ENCODE measurements at places on chromosomes 1 and 21.

- DNase-seq = no peak
These were observed 73.7 kb upstream of the MARK1 start for GRCh38 chr1:220454155-220454777.

GRCh38 chr21:41387042-41387819 is 25.4 kb downstream of the MX2 start:
- no peak for DNase-seq

DNA sequence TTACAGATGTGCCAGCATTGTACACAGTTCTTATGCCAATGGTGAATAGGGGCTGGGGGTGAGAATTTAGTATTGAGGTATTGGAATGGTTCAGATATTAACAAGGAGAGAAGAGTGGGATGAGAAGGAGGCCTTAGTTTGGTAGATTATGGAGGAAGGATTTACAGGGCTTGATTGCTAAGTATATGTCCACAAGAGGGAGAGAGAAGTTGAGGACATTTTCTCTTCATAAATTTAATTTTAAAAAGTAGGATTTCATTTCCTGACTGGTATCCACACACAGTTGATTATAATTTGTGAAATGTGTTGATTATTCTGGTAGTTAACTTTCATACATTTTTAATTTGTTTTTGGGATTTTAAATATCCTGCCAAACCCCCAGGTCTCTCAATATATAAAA is 213.0 kb downstream of the ADGRL2 start:
- no peak for DNase-seq

GRCh38 chr1:244969355-244970235 is 105.3 kb upstream of the HNRNPU start:
- DNase-seq = peak; percentile 35

- no peak for DNase-seq
These were observed 89.2 kb downstream of the SLC35F3 start for GRCh38 chr1:233993651-233994050.

DNA sequence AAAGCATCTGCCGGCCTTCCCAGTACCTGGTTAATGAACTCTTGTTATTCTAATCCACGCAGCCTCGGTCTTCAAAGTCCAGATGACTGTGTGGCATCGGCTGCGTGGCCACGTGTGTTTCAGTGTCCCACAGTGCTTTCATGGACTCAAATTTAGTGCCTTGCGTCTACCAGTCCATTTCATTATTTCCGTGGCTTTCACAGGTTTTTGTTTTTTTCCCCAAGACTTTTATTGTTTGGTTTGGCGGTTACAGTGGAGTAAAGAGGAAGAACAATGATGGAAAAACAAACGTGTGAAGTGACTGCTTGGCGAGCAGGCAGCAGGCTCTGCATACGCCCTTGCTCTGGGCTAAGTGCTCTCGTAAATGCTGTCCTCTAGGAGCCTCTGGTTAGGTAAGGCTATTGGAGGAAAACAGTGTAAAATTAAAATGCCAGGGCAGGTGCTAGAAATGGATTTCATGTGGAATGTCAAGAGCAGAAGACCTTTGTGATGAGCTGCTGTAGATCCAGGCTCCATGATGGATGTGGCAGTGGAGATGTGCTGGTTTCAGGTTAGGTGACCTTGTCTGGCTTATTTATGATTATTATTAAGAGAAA is 536.3 kb downstream of the KIF26B start:
- no peak for DNase-seq

DNA sequence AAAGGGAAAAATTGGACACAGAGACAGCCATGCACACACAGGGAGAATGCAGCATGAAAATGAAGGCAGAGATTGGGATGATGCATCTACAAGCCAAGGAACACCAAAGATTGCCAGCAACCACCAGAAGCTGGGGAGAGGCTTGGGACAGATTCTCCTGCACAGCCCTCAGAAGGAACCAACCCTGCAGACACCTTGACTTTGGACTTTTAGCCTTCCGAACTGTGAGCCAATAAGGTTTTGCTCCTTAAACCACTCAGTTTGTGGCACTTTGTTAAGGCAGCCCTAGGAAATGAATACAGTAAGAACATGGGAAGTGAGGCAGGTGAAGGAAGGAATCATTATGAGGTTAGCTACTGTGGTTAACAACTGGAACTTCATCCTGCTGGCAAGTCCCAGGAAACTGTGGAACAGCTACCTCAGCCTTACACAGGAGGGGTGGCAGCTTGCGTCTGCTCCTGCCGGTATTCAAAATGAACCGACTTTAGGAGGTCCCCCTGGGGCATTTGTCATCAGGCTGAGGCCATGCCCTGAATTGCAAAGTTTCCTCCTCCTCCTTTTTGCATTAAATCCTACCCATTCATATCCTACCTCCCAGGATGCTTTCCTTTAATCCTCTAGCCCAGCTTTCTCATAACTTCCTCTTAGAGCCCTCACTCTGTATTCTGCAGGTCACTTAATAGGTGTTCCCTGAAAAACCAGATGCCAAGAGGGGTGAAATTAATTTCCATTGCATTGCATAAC is 15.4 kb downstream of the CD247 start:
- no peak for DNase-seq

GRCh38 chr1:65309304-65310077 is at the start of gene DNAJC6:
Gene DNAJC6 (plus strand): TSS chr1:65309543. CDS start chr1:65309746, 203 bp downstream.
- DNase-seq = peak; percentile 45

GRCh38 chr21:18725653-18726052 is 322.1 kb upstream of the TMPRSS15 start:
- DNase-seq = no peak
